Amygdala (tissue), 56 donors: ENCODE measurements at places on chromosomes 13 and 19.
A peak's percentile ranks its signal among the peaks of the same experiment; 100 is the strongest.

DNA sequence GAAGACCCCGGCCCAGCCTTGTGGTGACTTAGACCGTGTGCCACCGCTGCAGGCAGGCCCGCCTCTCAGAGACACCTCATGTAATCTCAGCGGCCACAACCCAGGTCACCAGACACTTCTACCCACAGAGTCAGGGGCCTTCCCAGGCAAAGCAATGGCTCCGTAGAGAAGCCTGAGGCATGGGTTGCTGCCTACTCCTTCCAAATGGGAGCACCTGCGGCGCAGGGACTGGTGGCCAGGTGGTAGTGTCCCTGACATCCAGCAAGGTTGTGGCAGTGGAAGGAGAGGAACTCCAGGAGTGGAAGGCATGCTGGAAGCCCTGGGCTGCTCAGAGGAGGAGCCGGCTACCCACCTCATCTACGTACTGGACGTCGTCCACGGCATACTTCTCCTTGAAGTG, 21.0 kb downstream of the PEPD start:
- no peak for DNase-seq

DNA sequence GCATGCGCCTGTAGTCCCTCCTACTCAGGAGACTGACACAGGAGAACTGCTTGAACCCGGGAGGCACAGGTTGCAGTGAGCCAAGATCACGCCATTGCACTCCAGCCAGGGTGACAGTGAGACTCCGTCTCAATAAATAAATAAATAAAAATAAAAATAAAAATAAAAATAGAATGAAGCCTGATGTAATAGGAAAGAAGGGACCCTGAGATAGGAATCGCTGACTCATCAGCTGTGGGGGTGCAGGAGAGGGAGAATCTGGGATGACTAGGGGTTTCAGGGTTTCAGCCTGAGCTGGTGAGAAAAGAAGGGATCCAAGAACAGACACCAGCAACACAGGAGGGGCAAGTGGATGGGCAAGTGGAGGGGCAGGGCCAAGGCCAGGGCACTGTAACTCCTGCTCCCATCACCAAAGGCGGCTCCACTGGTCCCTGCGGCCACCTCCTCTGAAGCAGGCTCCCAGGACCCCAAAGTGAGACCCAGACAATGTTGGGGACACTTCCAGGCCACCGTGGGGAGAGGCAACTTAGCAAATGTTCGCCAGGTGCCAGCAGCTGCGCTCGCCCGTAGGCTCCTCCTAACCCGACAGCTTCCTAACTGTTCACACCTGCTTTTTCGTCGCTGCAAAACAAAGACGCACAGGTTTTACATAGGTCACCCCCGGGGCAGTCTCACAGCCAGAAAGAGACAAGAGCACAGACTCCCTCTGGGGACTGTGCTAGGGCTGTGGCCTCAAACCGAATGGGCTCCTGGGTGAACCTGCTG, 1.2 kb downstream of the HAUS8 start:
- no peak for DNase-seq

GRCh38 chr13:64709079-64709478, 2521.1 kb downstream of the PCDH9 start:
- DNase-seq, result no peak

DNA sequence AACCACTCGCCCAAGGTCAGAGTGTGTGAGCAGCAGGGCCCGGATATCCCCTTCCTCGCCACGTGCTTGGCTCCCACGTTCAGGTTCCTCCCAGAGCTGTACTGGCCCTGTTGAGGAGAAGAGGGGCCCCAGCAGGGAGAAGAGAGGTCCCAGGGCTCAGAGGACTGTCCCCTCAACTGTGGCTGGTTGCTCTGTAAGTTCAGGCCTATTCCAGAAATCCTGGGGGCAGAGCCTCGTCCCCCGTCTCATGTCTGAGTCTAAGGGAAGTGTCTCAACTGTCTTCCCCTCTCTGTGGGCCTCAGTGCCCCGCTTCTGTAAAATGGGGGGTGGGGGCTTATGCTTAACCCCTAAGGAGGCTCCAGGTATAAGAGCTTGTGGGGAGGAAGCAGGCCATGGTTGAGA, 3.9 kb downstream of the PPP5C start:
- DNase-seq, result no peak

DNA sequence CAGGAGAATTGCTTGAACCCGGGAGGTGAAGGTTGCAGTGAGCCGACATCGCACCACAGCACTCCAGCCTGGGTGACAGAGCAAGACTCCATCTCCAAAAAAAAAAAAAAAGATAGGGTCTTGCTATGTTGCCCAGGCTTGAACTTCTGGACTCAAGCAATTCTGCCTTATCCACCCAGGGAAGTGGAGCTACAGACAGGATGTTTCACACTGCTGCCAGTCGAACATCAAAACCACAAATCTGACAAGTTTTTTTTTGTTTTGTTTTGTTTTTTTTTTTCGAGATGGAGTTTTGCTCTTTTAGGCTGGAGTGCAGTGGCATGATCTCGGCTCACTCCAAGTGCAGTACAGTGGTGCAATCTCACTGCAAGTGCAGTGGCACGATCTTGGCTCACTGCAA, 10.8 kb downstream of the XPO4 start:
- DNase-seq, result no peak

- DNase-seq, result no peak
Observed at GRCh38 chr13:36736119-36736726, 62.4 kb downstream of the SERTM1 start.

DNA sequence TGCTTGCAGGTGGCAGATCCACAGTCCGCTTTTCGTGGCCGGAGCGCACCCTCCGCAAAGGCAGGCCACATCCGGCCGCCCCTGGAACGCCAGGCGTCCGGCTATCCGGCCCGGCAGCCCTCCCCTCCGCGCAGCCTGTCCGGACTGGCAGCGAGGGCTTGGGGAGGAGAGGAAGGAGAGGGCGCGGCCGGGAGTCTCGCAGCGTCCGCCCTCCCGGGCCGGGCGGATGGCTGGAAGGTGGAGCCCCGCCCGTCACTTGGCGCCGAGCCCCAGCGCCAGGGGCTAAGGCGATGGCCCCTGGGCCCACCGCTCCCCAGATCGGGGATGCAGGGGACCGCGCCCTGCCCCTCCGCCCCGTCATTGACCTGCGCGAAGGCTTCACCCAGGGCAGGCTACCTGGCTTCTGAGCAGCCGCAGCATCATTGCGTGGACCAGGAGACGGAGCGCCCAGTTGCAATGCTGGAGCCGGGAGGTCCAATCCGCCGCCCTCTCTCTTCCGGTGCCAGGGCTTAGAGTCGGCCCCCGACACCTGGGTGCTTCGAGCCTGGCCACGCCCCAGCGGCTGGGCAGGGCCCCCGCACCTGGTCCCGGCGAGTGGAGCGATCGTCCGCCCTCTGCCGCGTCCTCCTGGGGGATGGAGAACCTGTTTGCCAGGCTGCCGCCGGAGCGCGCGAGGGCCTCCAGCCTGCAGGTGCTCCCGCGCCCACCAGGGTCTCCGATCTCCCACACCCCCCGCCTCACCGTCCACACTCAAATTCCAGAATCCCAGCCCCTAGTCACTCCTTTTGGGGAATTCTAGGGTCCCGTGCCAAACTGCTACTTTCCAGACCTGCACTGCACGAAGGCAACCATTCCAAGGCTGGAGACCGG, at the start of gene FUT1:
FUT1 (minus strand) TSS at position 146 of the 870 bp plus-strand sequence. CDS start 1,360 bp downstream, outside the sequence.
- DNase-seq, result no peak

- peak; percentile 59 for DNase-seq
Observed at GRCh38 chr19:14432791-14433553, at the start of gene PKN1. Gene PKN1, plus strand, starts transcription at chr19:14433306. Its CDS starts 216 bp downstream, at chr19:14433522.

- DNase-seq, result no peak
Observed at GRCh38 chr19:50001775-50002174, 23.4 kb downstream of the VRK3 start.

- DNase-seq, result peak; percentile 70
Observed at GRCh38 chr19:45439569-45440258, 16.0 kb upstream of the ERCC1 start.

DNA sequence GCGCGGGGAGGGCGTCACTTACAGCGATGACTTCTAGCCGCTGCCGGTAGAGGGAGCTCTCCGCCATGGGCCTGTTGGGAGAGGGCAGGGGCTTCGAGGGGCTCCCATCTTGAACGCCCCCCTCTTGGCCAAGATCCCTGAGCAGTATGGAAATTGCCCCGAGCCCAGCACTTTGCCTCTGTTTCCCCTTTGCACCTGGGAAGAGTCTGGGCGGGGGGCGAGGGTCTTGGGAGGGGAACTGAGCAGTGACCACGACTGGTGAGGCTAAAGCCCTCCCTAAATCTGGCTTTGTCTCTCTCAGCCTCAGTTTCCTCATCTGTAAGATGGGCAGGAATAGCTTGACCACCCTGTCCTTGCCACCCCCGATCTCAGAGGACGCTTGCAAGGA, 2.8 kb downstream of the PALM3 start:
- no peak for DNase-seq

- DNase-seq, result no peak
Observed at GRCh38 chr13:85640727-85641126, 158.5 kb downstream of the SLITRK6 start.

DNA sequence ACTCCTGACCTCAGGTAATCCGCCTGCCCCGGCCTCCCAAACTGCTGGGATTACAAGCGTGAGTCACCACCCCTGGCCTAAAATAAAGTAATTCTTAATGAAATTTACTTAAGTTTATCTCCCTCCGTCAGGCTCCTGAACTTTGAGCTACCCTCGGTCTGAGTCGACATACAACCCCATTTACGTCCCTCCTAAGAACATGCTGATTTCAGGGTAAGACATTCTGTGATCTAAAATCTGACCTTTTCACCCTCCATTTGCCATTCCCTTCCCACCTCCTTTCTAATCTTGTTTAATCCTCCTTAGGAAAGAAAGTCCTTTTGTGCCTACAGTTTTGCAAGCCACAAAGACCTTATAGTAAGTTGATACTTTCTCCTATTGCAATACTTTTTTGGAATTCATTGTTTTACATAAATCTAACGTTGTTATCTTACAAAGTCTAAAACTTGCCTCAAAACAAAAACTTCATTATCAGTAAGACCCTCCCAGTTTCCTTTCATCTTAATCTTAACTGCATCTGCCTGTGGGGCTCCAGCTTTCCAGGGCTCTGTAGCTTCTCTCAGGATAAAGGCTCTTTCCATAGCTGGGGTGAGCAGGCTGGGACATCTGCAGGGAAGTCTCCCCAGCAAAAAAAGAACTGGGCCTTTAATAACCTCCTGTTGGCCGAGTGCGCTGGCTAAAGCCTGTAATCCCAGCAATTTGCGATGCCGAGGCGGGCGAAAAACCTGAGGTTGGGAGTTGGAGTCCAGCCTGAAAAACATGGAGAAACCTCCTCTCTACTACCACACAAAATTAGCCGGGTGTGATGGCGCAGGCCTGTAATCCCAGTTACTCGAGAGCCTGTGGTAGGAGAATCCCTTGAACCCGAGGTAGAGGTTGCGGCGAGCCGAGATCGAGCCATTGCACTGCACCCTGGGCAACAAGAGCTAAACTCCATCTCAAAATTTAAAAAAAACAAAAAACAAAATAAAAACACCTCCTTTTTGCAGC, 143.1 kb downstream of the ZNF737 start:
- DNase-seq, result no peak

DNA sequence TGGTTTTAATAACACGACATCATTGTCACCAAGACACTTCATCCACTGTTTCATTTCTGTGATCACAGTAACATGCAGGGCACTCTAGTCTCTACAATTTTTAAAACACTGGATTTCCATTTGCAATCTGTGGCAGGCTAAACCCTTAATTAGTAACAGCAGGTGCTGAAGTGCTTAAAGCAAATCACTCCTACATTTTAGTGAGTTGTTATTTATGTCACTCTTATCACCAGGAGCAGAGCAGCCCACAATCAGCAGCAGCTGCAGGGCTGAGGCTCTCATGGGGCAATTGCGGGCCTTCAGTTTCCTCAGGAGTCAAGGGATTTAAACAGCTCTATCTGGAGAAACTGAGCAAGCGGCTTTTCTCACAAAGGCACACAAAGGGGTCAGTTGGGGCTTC, 1.6 kb downstream of the SOHLH2 start:
- no peak for DNase-seq

DNA sequence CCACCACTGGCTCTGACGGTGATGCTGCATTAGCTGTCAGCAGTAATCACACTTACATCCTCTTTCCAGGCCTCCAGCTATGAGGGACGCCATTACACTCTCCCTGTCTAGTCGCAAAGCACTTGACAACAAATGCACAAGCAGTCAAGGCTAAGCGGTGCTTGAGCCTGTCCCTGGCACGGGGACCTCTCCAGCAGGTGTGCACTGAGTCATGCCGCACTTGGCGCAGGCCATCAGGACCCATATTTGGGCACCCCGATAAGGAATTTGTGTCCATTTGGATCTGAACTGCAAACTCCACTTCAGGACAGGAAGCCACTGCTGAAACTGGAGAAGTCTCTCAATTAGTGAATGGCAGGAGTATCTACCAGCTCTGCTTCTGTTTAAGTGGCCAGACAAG, 301.9 kb upstream of the OBI1 start:
- no peak for DNase-seq

GRCh38 chr19:17322854-17323253, 11.8 kb downstream of the ANO8 start:
- DNase-seq, result peak; percentile 26

DNA sequence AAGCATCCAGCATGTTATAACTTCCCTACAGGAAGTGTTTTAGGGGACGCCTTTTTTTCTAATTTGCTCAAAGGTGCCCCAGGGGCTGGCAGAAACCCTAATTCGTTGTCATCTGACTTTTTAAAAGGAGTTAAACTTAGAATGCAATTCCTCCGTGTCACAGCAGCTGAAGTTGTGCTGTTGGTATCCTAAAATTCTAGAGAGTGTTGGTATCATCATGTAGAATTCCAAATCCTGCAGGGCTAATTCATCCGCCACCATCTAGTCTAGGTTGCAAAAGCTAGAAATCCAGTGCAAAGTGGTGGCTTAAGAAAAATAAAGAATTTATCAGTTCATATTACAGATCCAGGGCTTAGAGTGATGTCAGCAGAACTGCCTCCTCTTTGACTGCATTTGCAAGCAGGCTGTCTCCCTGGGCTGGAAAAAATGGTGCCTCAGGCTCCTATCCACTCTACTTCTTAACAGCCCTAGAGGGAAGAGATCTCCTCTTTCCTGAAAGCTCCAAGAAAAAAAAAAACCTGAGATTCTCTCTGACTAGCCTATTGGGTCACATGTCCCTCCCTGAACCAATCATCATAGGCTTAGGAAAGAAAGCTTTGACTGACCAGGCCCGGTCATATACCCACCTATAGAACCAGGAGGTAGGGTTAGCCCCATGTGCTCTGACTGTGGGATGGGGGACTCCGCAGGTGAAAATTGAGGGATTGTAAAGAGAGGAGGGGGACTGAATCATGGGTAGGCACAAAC, 73.0 kb downstream of the MAP4K1 start:
- DNase-seq, result no peak

DNA sequence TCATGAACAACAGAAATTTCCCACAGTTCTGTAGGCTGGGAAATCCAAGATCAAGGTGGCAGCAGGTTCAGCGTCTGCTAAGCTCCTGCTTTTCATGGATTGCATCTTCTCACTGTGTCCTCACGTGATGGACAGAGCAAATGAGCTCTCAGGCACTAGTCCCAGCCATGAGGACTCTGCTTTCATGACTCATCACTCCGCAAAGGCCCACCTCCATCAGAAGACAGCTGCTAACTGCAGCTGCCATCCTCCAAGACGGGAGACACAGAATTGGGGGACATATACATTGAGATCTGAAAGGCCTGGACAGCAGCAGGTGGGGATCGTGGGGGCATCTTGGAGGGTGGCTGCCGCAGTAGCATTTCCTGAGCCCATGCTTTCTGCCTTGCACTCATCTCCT, 44.4 kb upstream of the SPATA13 start:
- no peak for DNase-seq

- DNase-seq, result peak; percentile 3
Observed at GRCh38 chr19:49333811-49334288, 1.4 kb upstream of the CD37 start.
